ENCODE measurements at places on chromosomes 11 and 22.

GRCh38 chr22:27984001-27984695, 65.1 kb upstream of the PITPNB start:
- DNase-seq = no peak

DNA sequence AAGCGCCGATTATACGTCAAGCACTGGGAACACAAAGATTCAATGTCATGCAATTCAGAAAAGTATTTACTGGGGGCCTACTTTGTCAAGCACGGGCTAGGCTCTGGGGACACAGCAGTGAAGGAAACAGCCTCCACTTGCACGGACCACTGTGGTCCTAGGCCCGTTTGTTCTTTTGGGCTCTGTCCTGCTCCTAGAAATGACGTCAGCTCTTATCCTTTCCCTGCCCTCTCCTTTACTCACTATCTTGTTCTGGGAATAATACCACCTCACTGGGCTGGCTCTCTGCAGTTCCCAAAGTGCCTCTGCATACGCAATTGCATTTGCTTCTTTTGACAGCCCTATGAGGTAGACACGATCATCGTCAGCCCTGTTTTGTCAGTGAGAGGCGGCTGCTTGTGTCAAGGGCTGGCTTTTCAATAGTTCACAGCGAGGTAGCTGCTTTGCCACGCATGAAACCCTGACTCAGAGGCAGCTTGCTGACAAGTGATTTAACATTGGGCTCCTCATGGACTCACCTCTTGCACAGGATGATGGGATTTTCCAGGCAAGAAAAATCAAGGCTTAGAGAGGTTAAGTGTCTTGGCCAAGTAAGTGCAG, 22.9 kb upstream of the IGSF22 start:
- no peak for DNase-seq

DNA sequence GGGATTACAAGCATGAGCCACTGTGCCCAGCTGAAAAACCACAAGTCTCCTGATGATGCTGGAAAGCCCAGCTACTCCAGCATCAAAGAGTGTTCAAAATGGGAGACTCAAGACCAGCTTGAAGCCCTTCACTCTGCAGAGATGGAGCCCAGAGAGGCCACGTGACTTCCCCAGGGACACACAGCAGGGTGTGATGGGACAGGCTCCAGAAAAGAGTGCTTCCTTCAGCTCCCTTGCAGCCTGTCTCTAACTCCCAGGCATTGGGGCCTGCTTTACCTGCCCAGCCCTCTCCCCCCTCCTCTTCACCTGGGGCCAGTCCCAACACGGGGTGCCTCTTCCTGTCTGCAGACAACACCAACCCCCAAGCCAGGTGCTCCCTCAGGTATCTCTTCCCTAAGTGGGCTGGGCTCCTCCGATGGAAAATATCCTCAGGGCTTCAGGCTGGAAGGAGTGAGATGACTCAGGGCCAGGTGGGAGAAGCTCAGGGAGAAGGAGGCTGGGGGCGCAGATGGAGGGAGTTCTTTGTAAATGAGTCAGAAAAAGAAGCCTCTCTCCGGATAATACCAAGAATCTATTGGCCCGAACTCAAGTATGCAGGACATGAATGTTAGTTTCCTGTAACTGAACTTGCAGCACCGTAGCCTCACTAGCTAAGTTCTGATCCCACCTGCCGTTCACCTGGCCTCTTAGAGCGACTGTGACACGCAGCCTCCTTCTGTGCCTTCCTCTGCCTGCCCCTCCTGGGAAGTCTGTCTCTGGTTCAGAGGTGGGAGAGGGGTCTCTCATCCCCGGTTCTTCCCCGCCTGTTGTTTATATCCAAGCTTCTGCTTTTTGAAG, 326.6 kb downstream of the MN1 start:
- no peak for DNase-seq

DNA sequence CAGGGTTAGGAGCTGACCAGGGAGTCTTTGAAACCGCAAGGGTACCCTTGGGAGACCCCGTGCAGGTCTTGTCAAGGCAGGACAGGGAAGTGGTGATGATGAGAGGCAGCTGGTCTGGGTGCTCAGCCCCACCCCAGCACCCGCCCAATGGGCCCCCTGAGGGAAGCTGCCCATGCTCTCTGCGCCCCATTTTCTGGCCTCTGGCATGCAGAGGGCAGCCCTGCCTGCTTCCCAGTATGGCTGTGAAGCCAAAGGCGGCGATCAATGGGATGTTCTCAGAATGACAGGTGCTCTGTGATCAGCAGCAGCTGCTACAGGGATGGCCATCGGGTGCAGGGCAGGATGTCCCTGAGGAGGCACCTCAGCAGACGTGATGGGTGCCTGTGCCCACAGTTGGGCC, 54.7 kb downstream of the CDKN1C start:
- no peak for DNase-seq

DNA sequence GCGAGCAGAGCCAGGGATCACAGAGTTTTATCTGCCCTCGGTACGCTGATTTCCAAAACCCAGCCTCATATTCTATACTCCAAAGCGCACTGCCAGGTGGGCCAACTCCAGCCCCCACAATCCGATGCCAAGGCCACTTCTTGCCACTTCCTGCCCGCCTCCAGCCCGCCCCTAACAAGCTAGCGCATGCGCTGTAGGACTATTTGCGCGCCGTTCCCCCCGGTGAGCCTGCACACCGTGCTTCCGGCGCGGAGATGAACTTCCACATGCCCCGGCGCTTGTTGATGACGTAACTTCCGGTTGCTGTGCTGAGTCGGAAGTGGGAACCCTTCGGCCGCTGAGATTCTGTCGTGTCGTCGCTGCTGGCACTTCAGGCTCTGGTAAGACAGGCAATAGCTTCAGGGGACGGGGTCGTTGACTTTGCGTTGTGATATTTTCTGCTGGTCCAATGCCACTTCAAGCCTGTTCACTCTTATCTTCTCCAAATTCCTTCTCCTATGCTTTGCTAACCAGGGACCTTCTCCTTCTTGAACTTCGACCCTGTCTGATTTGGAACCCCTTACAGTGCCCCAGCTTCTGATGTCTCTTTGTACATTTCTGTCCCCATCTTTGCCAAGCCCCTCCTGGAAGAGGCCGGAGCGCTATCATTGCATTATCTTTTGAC, at the start of gene UBE4A:
TSS of gene UBE4A (plus strand) at position 306 of the 664 bp plus-strand sequence. CDS start 5,481 bp downstream, outside the sequence.
- DNase-seq = peak; percentile 96

DNA sequence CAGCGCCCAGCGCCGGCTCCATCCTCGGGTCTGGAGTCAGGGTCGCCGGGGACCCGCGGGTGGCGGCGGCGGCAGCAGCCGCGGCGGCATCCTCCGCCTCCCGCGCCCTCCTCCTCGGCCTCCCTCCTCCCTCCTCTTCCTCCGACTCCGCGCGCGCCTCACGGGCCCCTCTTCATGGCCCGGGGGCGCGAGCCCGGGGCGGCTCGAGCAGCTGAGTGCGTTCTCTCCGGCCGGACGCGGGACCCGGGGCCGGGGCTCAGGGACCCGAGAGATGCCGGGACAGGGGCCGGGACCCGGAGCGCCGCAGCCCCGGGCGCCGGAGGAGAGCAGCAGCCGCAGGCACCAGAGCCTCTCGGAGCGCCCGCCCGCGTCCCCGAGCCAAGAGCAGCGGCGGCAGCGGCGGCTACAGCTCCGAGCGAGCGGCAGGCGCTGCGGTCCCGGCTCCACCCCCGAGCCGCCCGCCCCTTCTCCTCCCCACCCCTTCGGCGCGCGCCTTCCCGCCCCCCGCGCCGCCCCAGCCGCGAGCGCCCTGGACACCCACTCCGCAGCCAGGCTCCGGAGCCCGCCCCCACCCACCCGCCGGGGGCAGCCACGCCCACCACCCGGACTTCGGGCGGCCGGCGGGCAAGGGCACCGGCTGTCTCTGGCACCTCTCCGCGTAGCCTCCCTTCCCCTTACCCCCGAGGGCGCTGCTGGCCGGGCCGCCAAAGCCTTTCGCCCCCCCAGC, at the start of gene CHST1:
TSS of gene CHST1 (minus strand) at position 417 of the 727 bp plus-strand sequence. CDS start 14,699 bp downstream, outside the sequence.
- DNase-seq = no peak

DNA sequence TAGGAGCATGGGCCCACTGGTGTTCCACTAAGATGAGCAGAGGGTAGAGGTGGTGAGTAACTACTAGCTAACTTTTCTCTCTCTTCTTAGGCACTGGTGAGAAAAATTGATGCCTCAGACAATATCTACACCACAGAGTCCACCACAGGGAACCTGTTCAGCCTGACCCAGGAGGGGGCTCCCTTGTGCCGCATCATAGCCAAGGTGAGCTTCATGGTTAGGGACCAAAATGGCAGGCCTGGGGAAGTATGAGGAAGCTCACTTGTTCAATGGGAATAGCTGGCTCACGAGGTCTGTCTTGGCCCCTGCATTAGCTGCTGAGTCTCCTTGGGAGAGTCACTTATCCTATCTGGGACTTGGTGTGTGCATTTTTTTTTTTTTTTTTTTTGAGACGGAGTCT, 75.9 kb downstream of the INSC start:
- no peak for DNase-seq

- no peak for DNase-seq
Measured at GRCh38 chr11:113732092-113732491, 26.0 kb upstream of the TMPRSS5 start.

- no peak for DNase-seq
Measured at GRCh38 chr22:25849522-25849921, 107.5 kb downstream of the MYO18B start.

GRCh38 chr11:122210367-122210997, 94.5 kb upstream of the BLID start:
- no peak for DNase-seq

GRCh38 chr11:32432565-32432964, 2.8 kb downstream of the WT1 start:
- no peak for DNase-seq

DNA sequence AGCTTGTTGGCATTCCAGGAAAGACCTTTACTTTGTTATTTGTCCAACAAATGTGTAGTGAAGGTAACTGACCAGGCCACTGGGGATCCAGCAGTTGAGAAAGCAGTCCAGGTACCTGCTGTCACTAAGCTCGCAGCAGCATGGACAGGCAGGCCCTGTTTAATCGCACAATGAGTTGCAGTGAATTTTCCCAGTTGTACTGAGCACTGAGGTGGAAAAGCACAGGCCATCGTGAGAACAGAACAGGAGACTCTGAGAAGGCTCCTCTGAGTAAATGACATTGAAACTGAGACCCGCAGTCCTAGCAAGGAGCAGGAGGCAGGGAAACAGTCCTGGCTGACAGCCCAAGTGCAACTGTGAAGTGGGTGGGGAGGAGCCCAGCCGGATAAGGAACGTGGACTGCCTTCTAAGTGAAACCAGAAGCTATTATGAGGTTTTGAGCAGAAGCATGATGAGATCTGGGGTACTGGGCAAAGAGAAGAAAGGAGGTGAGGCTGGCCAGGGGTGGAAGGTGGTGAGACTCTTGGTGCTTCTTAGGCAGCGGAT, 39.8 kb upstream of the CDON start:
- DNase-seq = no peak

- no peak for DNase-seq
Measured at GRCh38 chr11:68963779-68964178, 17.0 kb downstream of the MRGPRD start.

DNA sequence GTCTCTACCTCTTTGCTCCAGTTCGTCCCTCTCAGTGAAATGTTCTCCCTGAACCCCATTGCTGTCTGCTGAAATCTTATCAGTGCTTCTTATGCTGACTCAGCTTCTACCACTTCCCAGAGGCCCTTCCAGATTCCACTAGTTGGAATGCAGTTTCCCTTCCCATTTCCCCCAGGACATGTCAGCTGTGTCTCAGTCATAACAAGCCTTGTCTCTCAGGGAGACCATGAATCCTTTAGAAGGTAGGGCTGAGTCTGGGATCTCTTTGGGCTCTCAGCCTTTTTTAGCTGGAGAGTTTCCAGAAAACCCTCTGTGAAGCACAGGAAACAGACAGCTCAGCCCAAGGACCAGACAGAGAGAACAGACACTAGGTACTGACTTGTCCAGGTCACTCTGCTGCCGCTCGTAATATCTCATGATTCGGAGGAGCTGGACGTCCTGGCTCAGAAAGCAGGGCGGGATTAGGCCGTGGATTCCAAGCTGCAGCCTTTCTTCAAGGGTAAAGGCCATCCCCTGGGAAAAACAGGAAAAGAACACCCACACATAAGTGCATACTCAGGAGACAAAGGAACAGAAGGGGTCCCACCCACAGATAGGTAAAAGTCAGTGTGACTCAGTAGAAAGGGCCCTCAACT, 113.0 kb downstream of the ME3 start:
- DNase-seq = no peak

GRCh38 chr22:37601540-37602442, 6.8 kb upstream of the GGA1 start:
- DNase-seq = no peak

GRCh38 chr11:10155793-10156490, 138.1 kb downstream of the SBF2 start:
- DNase-seq = no peak

DNA sequence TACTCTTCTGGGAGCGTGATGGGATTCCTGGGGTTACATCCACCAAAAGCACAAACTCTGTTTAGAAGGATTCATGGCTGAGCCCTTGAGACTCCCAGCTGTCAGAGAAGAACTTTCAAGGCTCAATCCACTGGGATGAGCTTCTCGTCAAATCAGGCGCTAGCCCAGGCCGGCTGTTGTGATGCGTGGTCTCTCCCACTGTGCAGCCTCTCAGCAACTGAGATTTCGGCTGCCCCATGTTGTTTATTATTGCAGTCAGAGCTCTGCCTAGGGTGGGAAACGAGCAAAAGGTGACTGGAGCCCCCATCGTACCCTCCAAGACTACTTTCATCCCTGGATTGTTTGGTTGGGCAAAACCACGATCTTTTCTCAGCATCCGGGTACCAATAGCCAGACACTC, 251.6 kb downstream of the ETS1 start:
- DNase-seq = no peak

DNA sequence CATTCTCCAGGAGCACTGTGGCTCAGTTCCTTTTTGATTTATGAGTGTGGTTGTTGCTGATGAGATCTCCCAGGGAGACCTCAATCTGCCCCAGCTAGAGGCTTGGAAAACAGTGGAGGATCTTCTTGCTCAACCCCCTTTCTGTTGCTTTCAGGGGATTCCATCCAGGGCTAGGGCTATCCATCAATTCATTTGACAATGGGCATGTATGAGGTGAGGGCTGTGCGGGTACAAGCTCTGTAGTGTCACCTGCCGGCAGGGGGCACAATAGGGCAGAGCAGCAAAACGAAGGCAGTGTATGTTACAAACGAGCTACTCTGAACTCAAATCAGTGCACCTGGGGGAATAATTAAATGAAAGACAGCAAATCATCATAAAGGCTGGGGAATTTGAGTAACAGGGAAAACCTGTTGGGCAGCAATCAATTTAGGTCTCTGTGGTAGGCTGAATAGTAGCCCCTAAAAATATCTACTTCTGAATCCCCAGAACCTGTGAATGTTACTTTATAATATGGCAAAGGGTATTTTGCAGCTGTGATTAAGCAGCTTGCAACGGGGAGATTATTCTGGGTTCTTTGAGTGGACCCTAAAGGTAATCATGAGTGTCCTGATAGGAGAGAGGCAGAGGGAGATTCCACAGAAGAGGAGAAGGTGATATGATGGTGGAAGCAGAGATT, 170.3 kb upstream of the ZBED5 start:
- DNase-seq = peak; percentile 49

DNA sequence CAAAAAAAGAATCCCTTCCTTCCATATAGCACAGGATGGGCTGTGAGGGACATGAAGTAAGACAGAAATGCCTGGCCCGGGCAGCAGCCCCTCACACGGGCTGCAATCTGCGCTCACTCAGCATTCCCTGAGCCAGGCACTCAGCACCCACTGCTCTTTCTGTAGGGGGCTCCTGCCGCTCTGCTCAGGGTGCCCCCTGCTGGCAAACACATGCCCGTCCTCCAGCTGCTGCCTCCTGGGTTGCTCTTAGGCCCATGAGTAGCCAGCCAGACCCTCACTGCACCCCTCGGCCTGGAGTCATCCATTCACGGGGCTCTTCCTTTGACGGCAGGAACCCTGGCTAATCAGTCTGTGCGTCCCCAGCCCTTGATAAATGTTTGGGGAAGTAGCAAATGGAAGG, 6.9 kb downstream of the MCAT start:
- peak; percentile 11 for DNase-seq

Data from stimulated activated CD8-positive, alpha-beta memory T cell treated with anti-CD3 and anti-CD28 coated beads, Interleukin-15, amount 100 ng/mL, for 48 hours (primary cell).